Cerebellar nuclear complex (tissue), 1 donor: ENCODE measurements at places on chromosomes 11 and 22.

- DNase-seq, result no peak
Observed at GRCh38 chr11:96967616-96968015, 577.8 kb downstream of the JRKL start.

DNA sequence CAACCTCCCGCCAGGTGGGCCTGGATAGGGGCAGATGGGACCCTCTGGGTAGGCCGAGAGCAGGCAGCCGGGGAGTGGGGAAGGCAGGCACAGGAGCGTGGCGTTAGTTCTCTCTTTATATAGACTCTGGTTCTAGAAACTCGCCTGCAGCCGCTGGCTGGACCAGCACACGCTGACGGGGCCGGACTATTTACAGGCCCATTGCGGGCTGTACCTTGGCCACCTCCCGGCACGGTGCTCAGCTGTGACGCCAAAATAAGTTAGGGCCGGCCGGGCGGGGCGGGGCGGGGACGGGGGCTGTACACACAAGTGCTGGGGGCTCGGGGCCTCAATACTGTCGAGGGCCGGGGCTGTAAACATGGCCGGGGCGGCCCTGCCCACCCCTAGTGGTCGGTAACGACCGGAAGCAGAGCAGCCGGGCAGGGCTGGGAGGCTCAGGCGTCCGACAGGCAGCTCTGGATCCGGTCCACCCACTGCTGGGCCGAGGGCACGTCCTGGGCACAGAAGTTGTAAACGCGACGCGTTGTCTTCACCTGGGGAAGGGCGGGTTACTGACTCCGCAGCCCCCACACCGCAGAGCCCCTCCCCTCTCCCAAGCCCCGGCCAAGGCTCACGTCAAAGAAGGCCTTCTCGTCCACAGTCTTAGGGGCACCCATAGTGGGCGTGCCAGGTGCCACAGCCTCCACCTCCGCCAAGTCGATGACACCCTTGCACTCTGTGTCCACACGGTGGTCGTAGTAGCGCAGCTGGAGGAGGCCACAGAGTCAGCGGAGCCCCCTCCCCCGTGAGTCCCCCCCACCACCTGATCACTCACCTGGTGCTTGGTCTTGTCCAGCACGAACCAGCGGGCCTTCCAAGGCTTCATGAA lies 27.9 kb downstream of the SBF1 start:
- no peak for DNase-seq

DNA sequence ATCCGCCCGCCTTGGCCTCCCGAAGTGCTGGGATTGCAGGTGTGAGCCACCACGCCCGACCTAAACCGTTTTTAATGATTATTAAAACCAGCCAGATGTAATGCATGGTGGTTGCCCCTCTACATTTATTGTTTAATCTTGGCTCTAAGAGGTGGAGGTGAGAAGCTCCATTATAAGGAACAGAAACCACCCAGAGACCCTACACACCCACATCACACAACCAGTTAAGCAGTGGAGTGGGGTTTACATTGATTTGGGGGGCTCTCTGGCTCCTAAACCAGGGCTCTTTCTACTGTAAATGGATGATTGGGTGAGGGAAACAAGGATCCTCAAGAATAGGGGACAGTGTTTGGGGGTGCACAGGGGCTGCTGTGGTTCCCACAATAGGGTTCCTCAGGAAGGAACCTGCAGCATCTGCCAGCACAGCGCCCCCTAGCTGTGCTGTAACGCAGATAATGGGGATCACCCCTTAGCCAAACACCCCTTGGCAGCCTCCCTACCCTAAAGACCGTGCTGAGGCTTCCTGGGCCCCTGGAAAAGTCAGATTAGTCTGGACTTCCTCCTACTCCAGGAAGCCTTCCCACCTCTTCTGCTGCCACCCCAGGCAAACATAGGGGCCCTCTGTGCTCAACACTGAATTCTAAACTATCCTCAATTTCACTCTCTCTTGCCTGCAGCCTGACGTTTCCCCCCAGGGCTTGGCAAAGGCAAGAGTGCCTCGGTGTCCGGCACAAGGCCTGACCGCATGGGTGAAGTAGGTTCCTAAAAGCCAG lies 2.4 kb downstream of the MPST start:
- DNase-seq, result no peak

- DNase-seq, result no peak
Observed at GRCh38 chr22:25548866-25549464, 15.5 kb upstream of the GRK3 start.

DNA sequence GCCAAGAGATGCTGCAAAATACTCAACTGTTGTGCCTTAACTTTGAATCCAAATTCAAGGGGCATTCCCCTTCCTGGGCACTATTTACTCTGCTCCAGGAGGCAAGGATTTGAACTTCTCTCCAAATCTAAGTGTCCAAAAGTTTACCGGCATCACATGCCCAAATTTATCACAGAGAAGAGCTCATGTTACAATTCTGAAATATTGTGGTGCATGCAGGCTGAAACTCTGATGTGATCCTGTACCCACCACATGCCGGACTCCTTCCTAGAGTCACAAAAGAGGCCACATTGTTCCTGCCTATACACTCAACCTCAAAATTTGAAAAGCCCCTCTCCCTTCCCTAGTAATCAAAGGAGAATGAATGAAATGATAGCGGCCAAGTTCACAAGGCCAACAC lies 1.3 kb downstream of the TRAF6 start:
- no peak for DNase-seq

GRCh38 chr11:1838426-1839144 lies at the start of gene TNNI2:
TSS of gene TNNI2 (plus strand) at chr11:1838981. CDS start at chr11:1839697, 716 bp downstream.
- DNase-seq, result no peak

GRCh38 chr11:134755535-134755934 lies 343.5 kb upstream of the B3GAT1 start:
- DNase-seq, result no peak

- DNase-seq, result no peak
Observed at GRCh38 chr11:112623057-112623456, 338.2 kb upstream of the NCAM1 start.

DNA sequence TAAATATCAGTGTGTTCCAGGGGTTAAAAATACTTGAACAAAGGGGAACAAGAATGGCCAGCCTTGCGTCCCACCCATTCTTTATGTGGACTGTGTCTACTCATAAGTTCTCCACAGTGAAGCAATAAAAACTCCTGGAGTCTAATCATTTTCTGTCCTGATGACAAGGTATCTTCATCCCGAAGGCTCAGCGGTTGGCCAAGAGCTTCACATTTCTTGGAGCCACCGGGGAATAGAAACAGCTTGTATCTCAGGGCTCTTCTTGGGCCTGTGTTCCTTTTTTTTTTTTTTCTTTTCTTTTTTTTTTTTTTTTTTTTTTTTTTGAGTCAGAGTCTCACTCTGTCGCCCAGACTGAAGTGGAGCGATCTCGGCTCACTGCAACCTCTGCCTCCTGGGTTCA lies 36.8 kb upstream of the ADORA2A start:
- DNase-seq, result no peak

DNA sequence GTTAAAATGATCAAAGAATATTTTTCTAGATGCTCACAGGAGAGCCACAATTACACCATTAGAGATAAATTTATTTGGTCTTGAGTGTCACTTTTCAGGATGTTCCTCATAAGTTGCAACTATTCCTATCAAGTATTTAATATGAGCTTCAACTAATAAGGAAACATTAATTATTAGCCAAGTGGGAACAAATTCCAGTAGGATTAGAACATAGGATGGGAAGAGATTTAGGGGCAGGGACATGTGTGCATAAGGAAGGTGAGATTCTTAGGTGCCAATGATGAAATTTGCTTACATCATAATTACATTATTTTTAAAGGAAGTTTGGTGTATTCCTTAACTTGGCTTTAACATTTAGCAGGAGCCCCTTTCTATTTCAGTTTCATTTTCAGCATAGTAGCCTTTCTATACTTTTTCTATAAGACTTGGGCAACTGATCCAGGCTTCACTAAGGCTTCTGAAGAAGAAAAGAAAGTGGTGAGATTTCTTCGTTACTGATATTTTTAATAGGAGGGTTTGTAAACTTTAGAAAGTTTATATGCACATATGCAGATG lies 38.8 kb downstream of the CSRP3 start:
- DNase-seq, result no peak

GRCh38 chr11:103929170-103929903 lies 107.1 kb upstream of the DDI1 start:
- no peak for DNase-seq

- no peak for DNase-seq
Observed at GRCh38 chr11:134008634-134009071, 51.9 kb upstream of the IGSF9B start.

GRCh38 chr22:46948411-46949144 lies 186.1 kb downstream of the TBC1D22A start:
- DNase-seq, result no peak

DNA sequence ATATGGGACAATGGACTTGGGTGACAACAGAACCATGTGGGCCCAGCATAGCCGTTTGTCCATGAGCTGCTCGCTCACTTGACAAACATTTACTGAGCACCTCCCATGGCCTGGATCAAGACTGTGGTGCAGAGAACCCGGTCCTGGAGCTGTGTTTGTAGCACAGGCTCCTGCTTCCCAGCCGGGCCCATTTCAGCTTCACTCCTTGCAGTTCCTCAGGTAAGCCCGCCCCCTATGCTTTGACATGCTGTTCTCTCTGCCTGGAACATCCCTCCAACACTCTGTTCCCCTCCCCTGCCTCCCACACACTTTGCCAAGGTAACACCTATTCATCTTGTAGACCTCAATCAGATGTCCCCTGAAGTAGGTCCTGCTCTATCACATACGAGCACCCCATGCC lies 19.3 kb upstream of the IGSF22 start:
- no peak for DNase-seq

GRCh38 chr11:127117231-127117739 lies 116.7 kb upstream of the KIRREL3 start:
- DNase-seq, result no peak

DNA sequence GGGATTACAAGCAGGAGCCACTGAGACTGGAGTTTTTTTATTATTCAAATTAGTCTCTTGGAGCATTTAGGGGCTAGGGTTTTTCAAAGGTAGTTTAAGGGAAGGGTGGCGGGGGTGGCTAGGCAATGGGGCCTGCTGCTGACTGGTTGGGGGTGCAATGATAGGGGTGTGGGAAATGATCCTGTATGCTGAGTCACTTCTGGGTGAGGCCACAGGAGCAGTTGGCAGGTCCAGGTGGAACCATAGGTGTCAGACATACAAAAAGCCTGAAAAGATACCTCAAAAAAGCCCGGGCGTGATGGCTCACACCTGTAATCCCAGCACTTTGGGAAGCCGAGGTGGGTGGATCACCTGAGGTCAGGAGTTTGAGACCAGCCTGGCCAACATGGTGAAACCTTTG lies 13.7 kb downstream of the MTFP1 start:
- no peak for DNase-seq

GRCh38 chr11:48017105-48017830 lies 36.9 kb downstream of the PTPRJ start:
- DNase-seq, result no peak

- DNase-seq, result no peak
Observed at GRCh38 chr22:39979458-39979857, 15.3 kb upstream of the FAM83F start.
